ENCODE measurements at places on chromosomes 3 and 15.

DNA sequence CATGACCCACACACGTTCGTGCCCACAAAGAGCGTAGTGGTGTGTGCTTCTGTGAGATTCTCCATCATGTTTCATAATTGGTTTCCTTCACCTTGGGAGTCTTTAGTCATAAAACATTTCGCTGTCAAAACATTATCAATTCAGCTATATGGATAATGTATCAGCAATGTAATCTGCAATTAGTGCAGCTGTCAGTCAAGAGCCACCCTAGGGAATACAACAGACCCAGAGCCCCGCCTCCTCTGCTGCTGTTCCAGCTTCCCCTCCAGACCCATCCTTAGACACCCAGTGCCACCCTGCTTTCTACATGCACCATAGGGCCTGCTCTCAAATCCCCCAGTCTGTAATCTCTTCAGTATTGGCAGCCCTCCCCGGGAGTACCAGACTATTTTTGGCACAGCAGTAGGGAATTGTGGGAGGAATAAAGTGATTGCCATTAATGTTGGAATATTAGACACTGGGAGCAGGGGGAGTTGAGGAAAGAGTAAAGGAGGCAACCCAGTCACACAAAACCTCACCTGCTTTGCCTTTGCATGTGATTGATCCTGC lies 31.5 kb upstream of the C3orf80 start:
- no peak for DNase-seq

DNA sequence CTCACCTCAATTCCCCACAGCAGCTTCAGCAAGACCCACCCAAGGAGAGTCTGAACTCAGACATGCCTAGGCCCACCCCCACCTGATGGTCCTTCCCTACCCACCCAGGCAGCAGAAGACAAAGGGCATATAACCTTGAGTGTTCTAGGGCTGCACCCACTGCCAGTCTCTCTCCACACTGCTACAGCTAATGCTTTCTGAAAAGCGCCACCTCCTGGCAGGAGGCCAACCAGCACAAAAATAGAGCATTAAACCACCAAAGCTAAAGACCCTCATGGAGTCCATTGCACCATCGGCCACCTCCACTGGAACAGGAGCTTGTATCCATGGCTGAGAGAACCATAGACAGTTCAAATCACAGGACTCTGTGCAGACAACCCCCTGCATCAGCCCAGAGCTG lies 11.3 kb upstream of the RPL39L start:
- peak; percentile 49 for DNase-seq

GRCh38 chr3:69354948-69355347 lies 30.9 kb downstream of the FRMD4B start:
- DNase-seq: no peak

DNA sequence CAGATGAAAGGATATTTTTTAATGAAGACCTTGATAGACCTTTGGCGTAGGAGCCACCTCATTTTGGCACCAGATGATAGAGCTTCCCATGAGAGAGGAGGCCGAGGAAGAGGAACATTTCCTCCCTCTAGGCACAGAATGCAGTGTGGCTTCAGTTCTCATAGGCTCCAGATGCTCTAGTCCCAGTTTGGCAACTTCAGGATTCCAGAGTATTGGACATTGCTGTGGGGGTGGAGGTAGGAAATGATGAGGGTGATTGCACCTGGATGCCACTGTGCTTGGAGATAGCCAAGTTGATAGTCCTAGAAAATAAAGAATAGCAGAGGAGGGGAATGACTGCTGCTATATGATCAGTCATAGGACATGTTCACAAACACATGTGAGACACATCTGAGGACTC lies 58.3 kb upstream of the KY start:
- DNase-seq: no peak

GRCh38 chr15:94744080-94744793 lies 512.9 kb downstream of the MCTP2 start:
- DNase-seq: no peak

DNA sequence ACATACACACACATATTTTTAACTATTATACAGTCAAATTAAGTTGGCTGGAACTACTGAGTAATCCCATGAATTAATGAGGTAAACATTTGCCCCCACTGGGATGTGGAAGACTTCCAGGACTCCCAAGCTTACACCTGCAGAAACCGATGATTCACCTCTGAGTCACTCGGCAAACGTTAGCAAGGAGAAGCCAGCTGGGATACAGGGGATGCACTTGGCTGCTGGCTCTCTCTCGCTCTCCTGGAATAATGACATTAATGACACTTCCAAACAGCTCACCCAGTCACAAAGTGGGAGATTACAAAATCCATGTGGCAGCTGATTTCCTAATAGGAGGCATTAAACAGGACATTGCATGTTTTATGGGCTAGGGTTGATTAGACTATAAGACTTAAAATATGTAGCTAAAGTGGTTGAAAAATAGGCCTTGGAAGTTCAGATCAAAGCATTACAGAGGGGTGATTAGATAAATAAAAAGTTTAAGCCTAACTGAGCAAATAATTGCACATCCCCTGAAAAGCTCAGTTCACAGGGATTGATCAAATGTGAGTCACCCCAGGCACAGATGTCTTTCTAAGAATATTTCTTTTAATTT lies 500.9 kb downstream of the SOX2 start:
- no peak for DNase-seq

DNA sequence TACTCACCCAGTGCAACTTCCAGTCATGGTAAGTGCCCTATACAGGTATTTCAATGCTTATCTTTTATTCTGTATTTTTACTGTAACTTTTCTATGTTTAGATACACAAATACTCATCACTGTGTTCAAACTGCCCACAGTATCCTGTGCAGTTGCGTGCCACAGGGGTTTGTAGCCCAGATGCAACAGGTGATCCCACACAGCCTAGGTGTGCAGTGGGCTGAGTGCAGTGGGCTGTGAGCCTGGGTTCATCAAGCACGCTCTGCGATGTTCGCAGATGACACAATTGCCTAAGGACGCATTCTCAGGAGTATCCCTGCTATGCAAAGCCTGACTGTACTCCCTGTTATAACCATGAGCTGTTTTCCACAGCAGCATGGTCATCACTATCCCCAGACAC lies 36.2 kb upstream of the VGLL4 start:
- no peak for DNase-seq

- DNase-seq: no peak
Observed at GRCh38 chr3:159273608-159274007, 471.8 kb downstream of the MFSD1 start.

GRCh38 chr3:181929501-181929900 lies 217.8 kb downstream of the SOX2 start:
- no peak for DNase-seq

DNA sequence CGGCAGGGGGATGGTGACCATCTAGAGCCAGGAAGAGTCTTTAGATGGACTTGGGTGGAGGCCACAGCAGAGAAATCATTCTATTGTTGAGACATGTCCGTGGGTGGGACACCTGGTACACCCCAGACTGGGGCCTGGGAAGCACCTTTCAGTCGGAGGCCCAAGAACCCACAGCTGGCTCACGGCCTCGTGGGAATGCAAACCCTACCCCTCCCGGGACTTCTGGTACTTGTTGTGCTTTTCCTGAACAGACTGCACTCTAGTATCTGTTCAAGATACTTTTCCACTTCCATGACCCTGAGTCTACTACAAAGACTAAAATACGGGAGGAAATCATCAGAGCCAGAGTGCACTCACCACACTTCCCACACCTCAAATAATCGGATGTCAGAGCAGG lies 60.7 kb downstream of the BDH1 start:
- no peak for DNase-seq

DNA sequence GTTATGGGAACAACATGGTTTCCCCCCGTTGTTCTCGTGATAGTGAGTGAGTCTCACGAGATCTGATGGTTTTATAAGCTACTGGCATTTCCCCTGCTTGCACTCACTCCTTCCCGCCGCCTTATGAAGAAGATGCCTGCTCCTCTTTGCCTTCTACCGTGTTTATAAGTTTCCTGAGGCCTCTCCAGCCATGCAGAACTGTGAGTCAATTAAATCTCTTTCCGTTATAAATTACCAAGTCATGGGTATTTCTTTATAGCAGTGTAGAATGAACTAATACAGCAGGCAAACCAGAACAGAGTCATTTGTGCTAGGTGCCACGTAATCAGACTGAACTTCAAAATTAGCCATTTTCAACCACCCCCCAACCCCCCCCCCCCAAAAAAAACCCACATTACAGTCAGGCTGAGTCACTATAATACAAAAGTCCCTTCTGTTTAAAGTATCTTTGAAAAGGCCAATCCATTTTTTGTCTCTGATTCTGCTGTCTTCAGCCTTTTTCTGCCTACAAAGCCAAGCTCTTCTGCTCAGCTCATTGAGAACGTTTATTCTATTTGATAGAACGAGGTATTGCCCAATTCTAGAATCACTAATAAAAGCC lies 4.1 kb downstream of the OR4F6 start:
- no peak for DNase-seq

DNA sequence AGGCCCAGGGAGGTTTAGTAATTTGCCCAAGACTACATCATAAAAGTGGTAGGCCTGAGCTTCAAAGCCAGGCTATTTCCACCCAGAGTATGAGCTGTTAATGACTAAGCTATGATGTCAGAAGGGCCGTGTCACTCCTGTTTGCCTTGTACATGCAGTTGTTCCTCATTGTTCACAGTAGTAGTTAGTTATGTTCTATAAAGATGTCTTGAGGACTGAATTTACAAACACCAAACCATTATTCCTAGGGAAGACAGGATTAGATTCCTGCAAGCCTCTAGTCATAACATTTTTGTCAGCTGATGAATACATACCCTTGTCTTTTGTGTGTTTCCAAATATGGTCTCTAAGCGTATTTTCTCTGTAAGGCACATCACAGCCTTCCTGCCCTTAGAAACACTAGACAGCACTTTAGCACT lies 20.9 kb upstream of the LARS2 start:
- DNase-seq: no peak

GRCh38 chr3:133521946-133522345 lies 51.5 kb upstream of the CDV3 start:
- no peak for DNase-seq

DNA sequence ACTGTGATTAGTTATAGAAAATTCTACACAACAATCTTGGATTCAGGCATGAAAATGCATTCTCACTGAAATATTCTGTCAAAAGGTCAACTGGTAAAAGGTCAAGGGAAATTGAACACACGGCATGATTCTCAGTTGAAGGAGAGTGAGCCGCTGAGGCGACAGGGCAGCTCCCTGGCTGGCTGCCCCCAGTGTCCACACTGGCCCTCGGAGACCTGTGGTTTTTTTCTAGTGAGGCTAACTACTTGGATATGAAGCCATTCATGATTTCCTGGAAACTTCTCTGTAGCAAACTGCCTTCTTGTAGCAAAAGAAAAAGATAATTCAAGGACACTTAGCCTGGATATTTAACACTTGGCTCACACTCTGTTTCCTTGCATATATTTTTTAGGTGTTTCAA lies 37.2 kb downstream of the AADACL2 start:
- DNase-seq: no peak

GRCh38 chr3:35500641-35501350 lies 138.5 kb upstream of the ARPP21 start:
- no peak for DNase-seq

- DNase-seq: no peak
Observed at GRCh38 chr15:79643393-79643792, 211.3 kb downstream of the MINAR1 start.

GRCh38 chr3:114439284-114439683 lies 145.5 kb downstream of the TIGIT start:
- no peak for DNase-seq

DNA sequence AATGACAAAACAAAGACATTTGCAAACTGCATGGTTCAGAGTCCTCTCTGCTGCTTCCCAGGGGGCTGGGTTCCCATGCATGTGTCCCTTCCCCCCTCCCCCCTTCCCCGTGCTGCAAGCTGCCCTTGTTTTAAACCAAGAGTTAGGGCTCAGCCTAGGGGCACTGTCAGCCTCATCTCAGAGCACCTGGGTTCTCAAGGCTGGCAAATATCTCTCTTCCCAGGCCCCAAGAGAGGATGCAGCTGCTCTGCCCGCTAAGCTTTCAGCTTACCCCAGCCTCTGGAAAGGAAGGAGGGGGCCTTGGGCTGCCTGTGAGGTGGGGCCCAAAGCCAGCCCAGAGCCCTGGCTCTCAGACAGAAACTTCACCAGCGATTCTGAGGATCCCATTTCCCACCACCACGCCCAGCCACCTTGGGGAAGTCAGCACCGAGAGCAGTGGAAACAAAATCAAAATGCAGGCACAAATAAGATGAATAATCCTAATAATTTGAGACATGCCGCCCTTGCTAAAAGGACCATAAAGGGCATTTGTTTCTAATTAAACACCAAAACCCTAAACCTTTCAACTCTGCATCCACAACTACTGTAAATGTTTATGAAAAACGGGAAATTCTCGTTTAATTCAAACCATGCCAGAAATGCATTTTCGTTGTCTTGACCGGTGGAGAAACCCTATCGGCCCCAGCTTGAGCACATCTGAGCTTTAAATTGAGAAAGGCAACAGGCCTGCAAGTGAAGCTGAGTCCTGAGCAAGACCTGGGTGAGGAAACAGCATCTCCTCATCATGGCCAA lies 67.7 kb upstream of the WNT5A start:
- no peak for DNase-seq

All from activated CD4-positive, alpha-beta T cell treated with anti-CD3 and anti-CD28 coated beads for 1 hour (primary cell).